ENCODE measurements at places on chromosomes 2 and 18. TPM values are rescaled to one million over a fixed set of nuclear protein-coding genes. Genes with fewer than 3 reads are reported as not detected.

GRCh38 chr18:2850816-2851215, 4.0 kb downstream of the EMILIN2 start:
- no peak for DNase-seq

GRCh38 chr2:73862987-73863386, 29.8 kb upstream of the ACTG2 start:
- DNase-seq, result no peak

DNA sequence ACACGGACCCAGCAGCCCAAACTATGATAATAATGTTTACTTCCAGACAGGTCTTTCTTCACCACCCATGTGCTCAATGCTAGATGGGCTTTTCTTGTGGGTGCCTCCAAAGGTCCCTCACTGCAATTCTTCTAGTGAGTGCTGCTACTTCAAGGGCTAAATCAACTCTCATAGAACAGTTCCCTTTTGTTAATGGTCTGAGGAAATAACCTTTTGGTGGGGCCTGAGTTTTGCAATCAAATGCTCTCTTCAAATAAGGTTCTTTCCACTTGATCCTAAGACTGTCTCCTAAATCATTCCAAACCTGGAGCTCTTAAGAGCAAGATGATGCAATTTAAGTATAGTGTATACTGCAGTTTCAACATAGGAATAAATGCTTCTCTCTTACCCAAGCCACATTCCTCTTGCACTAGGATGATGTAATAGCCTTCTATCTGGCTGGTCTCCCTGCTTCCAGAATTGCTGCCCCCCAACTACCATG, 6.0 kb downstream of the NEMP2 start:
- DNase-seq, result no peak

DNA sequence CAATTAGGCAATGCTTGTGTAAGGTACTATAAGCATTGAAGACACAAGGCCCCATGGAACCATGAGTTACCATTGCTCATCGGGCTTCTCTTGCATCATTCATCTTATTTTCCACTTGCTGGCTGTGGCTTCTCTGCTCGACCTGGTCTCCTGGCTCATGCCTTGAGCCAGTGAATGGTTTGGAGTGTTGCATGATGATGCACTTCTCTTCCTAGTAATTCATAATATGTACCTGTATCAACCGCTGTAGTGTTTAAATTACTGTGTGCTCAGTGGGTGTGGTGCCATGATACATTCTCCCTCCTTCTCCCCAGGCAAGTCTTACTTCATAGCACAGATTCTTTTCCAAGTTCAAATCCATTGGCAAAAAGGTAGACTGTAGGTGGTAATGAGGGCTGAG, 66.8 kb downstream of the ABCA12 start:
- DNase-seq, result no peak

- DNase-seq, result no peak
These were observed 154.6 kb downstream of the WDSUB1 start for GRCh38 chr2:159131914-159132281.

- DNase-seq, result no peak
These were observed 19.0 kb upstream of the CEP68 start for GRCh38 chr2:65037178-65037577.

DNA sequence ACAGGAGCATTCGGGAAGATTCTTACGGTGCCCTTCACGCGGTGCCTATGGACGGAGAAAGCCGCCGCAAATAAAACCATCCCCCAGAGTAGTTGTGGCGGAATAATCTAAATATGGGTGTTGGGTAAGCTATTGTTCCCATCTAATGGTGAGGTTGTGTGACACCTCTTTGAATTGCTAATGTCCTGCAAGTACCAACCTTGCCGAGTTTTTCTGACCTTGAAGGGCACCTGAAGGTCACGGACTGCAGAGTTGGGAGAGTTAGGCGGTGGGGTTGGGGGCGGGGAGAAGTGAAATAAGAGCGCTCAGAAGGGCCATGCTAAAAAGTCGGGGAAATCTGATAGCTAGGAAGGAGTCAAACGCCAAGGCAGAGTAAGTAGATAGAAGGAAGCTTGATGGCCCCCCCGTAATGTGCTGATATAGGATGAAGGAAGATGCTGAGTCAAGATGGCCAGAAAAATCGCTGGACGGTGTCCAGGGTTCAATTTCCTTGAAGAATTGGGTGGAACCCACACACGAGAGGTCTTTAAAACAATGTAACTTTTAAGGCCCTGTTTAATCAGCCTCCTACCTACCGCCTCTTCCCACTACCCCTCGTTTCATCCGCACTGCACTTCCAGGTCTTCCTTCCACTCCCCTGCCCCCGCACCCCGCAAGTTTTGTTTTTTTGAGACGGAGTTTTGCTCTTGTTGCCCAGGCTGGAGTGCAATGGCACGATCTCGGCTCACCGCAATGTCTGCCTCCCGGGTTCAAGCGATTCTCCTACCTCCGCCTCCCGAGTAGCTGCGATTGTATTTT, 600 bp downstream of the KATNAL2 start:
- no peak for DNase-seq

DNA sequence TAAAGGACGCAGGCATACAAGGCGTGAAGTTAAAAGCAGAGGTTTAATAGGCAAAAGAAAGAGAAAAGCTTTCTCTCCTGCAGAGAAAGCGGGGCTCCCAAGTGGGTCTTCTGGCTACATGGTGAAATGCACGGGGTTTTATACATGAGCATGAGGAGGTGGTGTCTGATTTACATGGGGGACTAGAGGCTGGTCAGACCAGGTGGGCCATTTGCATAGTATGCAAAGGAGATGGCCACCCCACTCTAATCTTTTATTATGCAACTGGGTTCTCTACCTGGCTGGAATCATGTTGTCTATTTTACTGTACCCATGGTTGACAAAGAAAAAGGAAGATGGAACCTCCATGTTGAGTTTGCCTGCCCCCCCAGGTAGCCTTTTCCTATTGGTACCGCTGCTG, 356.2 kb downstream of the KCNJ3 start:
- DNase-seq, result no peak

DNA sequence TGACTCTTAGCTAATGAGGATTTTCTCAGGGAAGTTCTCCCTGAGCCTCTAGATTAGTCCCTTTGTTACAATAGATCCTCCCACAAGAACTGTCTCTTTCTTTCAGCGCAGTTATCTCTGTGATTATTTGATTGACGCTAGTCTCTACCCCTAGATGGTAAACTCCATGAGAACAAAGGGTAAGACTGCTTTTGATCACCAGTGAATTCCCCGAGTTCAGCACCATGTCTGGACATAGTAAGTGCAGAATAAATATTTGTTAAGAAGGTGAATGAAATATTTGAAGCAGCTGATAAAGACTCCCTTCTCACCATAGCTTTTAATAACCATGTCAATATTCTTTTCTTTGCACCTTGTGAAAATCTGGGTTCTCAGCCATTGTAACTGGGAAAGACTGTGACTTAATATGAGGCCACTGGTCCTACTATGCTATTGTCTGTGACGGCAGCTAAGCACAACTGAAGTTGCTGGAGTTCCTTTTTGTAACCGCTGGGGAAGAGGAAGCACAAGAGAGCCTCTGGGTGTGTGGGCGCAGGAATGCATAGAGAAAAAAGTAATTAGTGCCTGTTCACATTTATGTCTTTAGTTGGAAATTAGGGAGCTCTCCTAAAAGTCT, 214.7 kb downstream of the TGIF1 start:
- no peak for DNase-seq

- no peak for DNase-seq
These were observed 77.2 kb downstream of the NAT8 start for GRCh38 chr2:73564986-73565385.

DNA sequence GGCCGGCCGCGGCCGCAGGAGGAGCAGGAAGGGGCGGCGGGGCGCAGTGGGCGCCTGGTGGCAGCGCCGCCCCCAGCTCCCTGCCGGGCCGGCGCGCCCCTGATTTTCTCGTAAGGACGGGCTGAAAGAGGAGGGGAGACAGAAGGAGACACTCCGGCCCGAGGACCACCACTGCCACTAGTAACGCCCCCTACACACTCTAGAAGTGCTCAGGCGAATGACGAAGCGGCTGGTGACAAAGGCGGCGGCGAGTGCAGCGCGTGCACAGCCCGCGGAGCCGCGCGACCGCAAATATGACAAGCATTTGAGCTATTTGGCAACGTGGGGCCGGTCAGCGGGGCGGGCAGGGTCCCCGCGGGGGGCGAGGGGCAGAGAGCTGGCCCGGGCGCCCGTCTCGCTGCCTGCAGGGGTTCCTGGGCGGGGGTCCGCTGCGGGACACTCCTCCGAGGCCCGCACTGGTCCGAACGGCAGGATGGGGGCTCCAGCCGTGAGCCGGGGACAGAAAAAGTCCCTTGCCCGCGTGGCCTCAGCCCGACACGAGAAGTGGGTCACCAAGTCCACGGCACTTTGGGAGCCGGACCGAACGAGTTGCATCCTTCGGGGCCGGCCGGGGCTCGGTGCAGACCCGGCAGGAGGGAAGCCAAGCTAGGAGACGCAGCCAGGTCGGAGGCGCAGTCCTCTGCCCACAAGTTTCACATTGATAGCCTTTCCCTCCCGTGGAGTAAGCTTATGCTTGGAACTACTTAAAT, 524 bp upstream of the SERTAD2 start:
- peak; percentile 86 for DNase-seq

GRCh38 chr2:216943109-216943508, 83.2 kb upstream of the TNP1 start:
- no peak for DNase-seq

DNA sequence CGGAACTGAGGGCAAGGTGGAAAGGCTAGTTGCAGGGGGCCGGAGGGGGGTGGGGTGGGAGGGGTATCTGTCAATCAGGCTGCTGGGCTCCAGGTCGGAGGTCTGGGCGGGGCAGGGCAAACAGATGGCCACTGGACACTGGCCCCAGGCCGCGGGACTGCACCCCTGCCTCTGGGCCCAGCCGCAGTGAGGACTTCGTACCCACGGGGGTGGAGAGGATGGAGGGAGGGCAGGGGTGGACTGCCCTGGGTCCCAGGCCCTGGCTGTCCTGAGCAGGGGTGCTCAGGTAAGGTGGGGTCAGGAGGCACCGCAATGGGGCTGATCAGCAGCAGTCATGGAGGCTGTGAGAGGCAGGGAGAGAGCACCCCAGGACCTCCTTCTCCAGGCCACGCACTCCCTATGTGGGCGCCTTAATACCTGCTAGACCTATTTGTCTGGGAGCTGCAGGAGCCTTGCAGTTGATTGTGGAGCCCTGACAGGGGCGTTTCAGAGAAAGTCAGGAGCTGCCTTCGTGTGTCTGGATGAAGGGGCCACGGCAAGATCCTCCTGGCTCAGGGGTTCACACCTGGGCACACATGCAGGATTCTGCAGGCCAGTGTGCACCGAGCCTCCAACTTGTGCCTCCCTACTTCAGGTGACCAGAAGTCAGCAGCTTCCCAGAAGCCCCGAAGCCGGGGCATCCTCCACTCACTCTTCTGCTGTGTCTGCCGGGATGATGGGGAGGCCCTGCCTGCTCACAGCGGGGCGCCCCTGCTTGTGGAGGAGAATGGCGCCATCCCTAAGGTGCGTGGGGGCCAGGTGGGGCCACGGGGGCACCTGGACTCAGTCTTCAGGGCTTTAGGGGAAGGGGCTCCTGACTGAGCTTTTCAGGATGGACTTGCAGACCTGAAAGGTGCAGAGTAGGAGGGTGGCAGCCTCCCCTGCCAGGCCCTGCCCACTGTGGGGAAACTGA, 1.5 kb downstream of the CTDSP1 start:
- DNase-seq, result peak; percentile 59

GRCh38 chr2:8633186-8633734, 48.6 kb upstream of the ID2 start:
- DNase-seq, result no peak

GRCh38 chr2:96195410-96196066, 13.1 kb downstream of the STARD7 start:
- no peak for DNase-seq

DNA sequence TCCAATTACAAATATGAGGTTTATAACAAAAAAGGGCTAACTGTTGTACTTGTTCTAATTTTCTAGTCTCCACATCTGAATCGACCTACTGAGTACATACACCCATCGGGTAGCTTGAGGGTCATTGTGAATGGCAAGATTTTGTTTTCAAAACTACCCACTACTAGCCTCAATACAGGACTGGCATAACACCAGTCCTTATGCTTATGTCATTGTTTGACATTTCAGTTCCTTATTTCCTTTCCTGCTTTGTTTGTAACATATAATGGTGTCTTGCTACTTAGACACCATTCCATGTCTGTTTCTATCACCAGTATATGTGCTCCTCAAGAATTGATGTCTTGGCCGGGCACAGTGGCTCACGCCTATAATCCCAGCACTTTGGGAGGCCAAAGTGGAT, 86.0 kb downstream of the EPHA4 start:
- no peak for DNase-seq

GRCh38 chr2:96533292-96534073, 3.1 kb upstream of the ARID5A start:
- peak; percentile 86 for DNase-seq

DNA sequence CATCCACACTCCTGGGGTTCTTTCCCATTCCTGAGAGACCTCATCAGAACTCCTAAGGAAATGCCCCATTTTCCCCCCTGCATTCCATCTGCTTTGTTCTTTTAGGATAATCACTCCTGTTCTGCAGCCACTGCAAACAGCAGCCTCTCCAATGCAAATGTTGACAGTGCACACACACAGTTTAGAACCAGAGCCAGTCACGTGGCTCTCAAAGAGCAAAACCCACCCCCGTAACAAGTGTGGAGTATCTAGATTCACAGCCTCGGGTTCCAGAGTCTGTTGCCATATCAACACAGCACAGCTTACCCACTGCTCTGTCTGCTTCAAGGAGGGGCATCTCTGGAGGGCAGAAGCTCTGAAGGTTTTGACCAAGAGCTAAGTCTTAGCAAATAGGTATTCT, 180.0 kb downstream of the NAPG start:
- no peak for DNase-seq

DNA sequence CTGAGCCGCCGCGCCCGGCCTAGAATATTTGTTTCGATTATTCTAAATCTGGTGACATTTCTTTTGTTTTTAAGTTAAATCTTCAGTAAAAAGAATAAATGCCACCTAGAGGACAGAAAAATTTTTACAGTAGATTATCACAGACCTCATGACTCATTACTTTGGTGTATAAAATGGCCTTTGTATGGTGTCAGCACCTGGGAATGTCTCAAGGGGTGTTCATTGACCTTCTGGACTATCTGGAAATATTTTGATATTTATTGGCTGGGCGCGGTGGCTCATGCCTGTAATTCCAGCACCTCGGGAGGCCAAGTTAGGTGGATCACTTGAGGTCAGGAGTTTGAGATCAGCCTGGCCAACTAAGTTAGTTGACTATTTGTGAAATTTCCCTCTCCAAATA, 30.3 kb upstream of the SLC30A6 start:
- no peak for DNase-seq

DNA sequence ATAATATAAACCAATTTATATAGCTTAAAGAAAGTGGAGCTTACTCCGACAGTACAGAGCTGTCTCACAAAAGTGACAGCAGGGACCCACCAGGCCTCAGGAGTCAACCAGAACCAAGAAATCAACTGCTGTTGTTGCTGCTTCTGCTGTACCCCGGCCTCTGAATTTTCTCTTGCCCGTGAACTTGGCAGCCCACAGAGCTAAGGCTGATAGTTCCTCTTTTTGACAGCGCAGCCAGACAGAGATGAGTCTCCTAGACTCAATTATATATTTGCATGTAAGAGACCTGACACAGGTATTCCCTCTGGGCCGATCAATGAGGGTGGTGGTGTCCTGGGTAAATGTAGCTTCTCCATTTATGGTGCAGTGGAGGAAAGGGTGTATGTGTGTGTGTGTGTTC, 109.4 kb downstream of the KCTD1 start:
- no peak for DNase-seq

FBXO41 gene
- total RNA-seq, result 0.69 TPM

AMER3 gene
- total RNA-seq, result not detected

IGFBP5 gene
- 156 TPM for total RNA-seq

MCEE gene
- total RNA-seq, result 41.6 TPM

DSG1 gene
- 0.77 TPM for total RNA-seq

KIAA2012 gene
- total RNA-seq, result not detected

ZC3H6 gene
- 21.8 TPM for total RNA-seq

TACR1 gene
- total RNA-seq, result 0.07 TPM

CSRNP3 gene
- 4.2 TPM for total RNA-seq

All from left ventricle myocardium superior (tissue), 1 donor.